Activated T-helper 1 cell treated with anti-CD3 and anti-CD28 coated beads, Interleukin-12 subunit alpha, Interleukin-12 subunit beta, Interleukin-2, Interleukin-4 antibody, amounts not matched to agents 30 ng/mL and 10 ng/mL and 1 ng/mL, durations not matched to agents 14 hours and 24 hours and 36 hours (primary cell): ENCODE measurements at places on chromosomes 1 and 21.

DNA sequence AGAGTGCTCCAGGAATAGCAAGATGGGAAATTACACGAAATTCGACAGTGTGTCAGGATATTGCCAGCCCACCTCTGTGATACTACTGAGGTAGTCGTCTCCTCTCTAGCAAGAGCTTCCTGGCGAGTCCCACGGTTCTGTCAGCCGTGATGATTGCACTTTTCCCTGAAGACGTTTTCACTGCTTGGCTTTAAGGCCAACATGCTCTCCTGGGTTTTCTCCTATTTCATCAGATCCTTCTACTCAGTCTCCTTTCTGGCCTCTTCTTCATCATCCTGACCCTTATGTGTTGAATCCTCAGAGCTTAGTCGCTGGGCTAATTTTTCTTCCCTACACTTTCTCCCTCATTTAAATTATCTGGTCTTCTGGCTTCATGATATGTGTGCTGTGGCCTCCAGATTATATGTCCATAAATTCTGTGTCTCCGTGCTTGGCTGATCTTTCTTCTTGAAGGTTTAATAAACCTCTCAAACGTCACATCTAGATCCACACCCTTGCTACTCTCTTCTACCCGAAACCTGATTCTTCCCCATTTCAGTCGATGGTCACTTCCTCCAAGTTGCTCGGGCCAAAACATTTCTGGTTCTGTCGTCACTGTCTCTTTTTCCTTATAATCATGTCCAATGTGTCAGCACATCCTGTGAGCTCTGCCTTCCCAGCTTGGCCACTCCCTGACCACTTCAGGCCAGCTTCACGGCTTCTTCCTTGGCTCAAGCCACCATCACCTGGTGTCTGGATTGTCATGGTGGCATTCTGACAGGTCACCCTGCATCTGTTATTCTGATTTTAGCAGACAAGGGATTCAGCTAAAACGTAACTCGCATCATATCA lies 12.2 kb downstream of the OR2B11 start:
- H3K36me3 ChIP-seq: no peaks in the 10 kb centered on the region
- H3K27me3 ChIP-seq: peaks cover 1% of the 10 kb centered on the region
- no peak for DNase-seq
- H3K27ac ChIP-seq: no peak overlapping the region
- no peaks in the 10 kb centered on the region for H3K4me1 ChIP-seq

- peaks cover 8% of the 10 kb centered on the region for H3K36me3 ChIP-seq
- H3K4me1 ChIP-seq: peaks cover 17% of the 10 kb centered on the region
- peaks cover 14% of the 10 kb centered on the region for H3K27me3 ChIP-seq
- no peak overlapping the region for H3K27ac ChIP-seq
- DNase-seq: no peak
Observed at GRCh38 chr1:11654939-11655808, 497 bp downstream of the FBXO44 start.

GRCh38 chr1:103461161-103462105 lies 64.1 kb upstream of the RNPC3 start:
- H3K27me3 ChIP-seq: peaks cover 3% of the 10 kb centered on the region
- no peak for DNase-seq
- H3K36me3 ChIP-seq: no peaks in the 10 kb centered on the region
- no peak overlapping the region for H3K4me3 ChIP-seq
- H3K27ac ChIP-seq: no peak overlapping the region

DNA sequence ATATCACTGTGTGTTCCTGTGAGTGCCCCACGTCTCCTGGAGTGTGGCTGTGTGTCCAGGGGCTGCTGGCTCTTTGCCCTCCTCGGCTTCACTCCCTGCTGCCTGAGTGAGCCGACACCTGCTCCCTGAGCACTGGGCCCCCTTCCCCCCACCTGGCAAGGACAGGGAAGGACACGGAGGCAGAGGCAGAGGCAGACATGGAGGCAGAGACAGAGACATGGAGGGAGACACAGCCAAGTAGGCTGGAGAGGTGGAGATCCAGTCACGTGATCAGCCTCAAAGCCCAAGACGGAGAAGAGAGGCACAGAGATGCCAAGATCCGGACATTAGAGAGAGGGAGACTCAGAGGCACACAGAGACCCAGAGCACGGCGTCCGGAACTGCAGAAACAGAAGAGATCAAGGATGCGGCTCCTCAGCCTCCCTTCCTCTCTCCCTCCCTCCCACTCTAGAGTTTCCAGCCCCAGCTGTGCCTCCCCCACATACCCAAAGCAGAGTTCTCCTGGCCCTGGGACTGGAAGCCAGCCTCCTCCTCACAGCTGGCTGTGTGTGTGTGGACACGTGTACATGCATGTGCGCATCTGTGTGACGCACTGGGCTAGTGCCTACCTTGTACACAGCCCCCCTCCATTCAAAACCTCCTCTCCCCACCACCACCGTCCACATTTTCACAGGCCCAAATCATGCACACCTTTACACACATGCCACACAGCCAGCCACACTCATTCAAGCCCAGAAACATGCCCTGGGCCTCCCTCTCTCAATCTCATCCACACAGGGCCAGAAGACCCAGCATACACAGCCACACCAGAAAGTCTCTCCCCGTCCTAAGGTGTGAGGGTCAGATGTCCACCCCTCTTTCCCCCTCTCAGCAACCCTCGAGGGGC lies 39.1 kb upstream of the WASF2 start:
- no peaks in the 10 kb centered on the region for H3K27me3 ChIP-seq
- peak overlapping the region; percentile 5 for H3K27ac ChIP-seq

DNA sequence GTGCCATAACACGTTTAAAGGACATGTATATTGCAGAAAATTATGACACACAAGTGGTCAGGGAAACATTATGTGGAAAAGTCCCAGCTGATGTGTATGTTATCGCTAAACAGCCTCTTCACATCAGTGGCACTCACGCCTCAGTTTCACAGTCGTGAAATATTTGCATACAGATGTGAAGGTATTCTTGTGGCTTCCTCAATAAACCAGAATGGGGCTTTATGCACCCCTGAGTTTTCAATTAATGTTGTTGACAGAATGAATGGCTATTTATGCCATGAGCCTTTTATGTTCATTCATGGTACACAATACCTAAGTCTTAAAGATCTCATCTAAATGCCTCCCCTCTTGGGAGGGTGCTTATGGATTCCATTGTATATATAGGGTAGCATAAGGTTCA lies 202.1 kb upstream of the ADGRL2 start:
- DNase-seq: no peak
- no peak overlapping the region for H3K27ac ChIP-seq
- no peaks in the 10 kb centered on the region for H3K27me3 ChIP-seq
- H3K4me1 ChIP-seq: no peaks in the 10 kb centered on the region
- no peak overlapping the region for H3K4me3 ChIP-seq

DNA sequence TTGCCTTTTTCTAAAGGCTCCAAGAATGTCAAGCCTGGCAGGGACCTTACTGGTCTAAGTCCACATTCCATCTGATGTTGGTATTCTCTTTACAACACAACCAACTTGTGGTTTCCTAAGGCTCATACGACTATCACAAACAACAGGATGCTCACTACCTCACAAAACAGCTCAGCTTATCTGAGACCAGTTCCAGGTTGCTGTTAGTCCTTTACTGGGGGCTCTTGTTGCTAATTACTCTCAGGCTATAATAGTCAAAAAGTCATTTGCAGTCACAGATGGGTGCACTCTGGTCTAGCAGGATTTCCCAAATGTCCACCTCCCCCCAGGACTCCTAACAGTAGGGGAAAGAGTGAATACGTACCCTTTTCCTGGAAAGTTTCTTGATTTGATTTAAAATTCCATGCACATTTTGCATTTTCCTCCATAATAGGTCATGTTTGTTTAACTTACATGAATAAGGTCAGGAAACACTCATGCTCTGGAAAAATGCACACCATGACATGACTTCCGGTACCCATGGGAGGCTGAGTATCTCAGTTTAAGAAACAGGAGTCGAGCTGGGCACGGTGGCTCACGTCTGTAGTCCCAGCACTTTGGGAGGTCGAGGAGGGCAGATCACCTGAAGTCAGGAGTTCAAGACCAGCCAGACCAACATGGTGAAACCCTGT lies 16.0 kb downstream of the LCK start:
- peaks cover 29% of the 10 kb centered on the region for H3K36me3 ChIP-seq
- H3K4me3 ChIP-seq: peak overlapping the region; percentile 81
- DNase-seq: no peak
- peaks cover 48% of the 10 kb centered on the region for H3K4me1 ChIP-seq
- H3K27ac ChIP-seq: peak overlapping the region; percentile 99

GRCh38 chr1:218939095-218939494 lies 234.6 kb upstream of the LYPLAL1 start:
- H3K4me3 ChIP-seq: no peak overlapping the region
- H3K27ac ChIP-seq: no peak overlapping the region
- no peaks in the 10 kb centered on the region for H3K36me3 ChIP-seq
- DNase-seq: no peak

DNA sequence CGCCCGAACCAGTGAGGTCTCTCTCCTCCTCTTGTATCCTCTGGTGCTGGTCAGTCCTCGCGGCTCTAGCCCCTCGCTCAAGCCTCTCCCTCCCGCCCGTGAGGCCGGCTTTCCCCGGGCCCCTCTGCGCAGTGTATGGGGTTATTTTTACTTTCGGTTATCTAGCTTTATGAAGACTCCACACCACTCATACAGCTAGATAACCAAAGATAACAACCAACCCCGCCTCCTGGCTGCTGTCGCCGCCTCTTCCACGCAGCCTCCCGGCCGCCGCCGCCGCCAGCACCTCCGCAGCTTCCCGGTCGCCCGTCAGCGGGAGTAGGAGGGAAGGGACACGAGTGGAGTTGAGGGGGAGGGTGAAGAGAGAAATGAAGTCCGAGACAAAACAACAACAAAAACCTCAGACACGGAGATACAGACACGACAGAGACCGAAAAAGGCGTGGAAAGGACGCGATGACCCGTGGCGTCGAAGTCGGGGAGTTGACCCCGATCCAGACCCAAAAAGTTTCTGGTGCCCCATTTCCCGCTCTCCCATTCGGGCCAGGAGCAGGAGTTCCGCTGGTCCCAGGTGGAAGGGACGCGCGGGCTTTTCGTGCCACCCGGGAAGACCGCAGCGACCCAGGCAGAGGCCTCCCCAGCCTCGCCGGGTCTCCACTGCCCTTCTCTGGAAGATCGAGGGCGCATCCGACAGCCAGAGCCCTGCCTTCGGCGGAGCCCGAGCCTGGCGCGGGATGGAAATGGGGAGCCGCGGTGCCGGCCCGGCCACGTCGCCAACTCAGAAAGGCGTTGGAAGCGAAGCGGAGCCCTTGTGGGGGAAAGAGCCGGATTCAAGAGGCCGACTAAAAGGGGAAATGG lies 51.4 kb downstream of the RHBG start:
- peak overlapping the region; percentile 84 for H3K4me3 ChIP-seq
- H3K27ac ChIP-seq: peak overlapping the region; percentile 19
- peaks cover 90% of the 10 kb centered on the region for H3K27me3 ChIP-seq

DNA sequence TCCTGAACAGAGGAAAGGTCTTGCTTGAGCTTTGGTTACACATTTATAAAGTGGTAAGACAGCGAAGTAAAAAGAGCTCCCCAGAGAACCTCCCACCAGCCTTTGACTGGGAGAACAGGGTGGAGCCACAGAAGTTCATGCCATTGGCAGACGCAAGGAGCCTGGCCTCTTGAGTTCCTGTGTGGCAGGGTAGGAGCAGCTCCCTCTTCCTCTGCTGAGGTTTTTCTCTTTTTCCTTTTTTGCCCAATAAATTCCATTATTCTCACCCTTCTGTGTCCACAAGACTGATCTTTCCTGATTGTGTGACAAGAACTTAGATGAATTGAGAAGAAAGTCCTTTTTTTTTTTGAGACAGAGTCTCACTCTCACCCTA lies 4.3 kb downstream of the THEM4 start:
- H3K36me3 ChIP-seq: peaks cover 64% of the 10 kb centered on the region
- H3K27ac ChIP-seq: peak overlapping the region; percentile 97
- H3K4me1 ChIP-seq: peaks cover 54% of the 10 kb centered on the region
- peak overlapping the region; percentile 73 for H3K4me3 ChIP-seq
- DNase-seq: peak; percentile 40
- H3K27me3 ChIP-seq: peaks cover 2% of the 10 kb centered on the region

DNA sequence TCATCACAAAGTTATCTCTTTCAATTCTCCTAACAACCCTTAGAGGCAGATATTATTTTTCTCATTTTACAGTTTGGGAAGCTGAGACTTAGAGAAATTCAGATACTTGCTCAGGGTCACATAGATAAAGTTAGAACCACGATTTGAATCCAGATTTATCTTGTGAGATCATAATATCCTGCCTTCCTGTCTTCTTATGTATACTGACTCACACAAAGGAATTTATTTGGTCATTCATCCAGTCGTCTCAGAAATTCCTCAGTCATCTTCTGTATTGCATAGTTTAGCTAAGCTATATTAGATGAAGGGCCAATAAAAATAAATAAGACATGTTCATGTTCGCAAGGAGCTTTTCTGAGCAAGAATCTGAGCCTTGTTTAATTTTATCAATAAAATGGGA lies 35.8 kb upstream of the RUNX1 start:
- peaks cover 2% of the 10 kb centered on the region for H3K36me3 ChIP-seq
- H3K4me3 ChIP-seq: no peak overlapping the region
- peaks cover 2% of the 10 kb centered on the region for H3K27me3 ChIP-seq
- no peak for DNase-seq
- no peak overlapping the region for H3K27ac ChIP-seq

GRCh38 chr1:181424786-181425403 lies 58.4 kb upstream of the CACNA1E start:
- H3K27me3 ChIP-seq: peaks cover 14% of the 10 kb centered on the region
- no peak overlapping the region for H3K4me3 ChIP-seq
- H3K27ac ChIP-seq: no peak overlapping the region
- H3K36me3 ChIP-seq: no peaks in the 10 kb centered on the region

- no peak overlapping the region for H3K27ac ChIP-seq
- no peak overlapping the region for H3K4me3 ChIP-seq
- no peaks in the 10 kb centered on the region for H3K36me3 ChIP-seq
- no peak for DNase-seq
- H3K27me3 ChIP-seq: no peaks in the 10 kb centered on the region
- H3K4me1 ChIP-seq: no peaks in the 10 kb centered on the region
Observed at GRCh38 chr21:32001390-32001789, 128.6 kb downstream of the HUNK start.

GRCh38 chr1:64984737-64985136 lies 18.4 kb upstream of the JAK1 start:
- peaks cover 5% of the 10 kb centered on the region for H3K27me3 ChIP-seq
- no peak overlapping the region for H3K27ac ChIP-seq
- H3K36me3 ChIP-seq: no peaks in the 10 kb centered on the region
- no peak for DNase-seq
- H3K4me3 ChIP-seq: no peak overlapping the region
